ENCODE measurements at places on chromosomes 2 and 18.

GRCh38 chr2:122077771-122078170, 322.3 kb downstream of the TSN start:
- no peak for DNase-seq

- DNase-seq = no peak
Observed at GRCh38 chr2:20608666-20609348, 42.1 kb downstream of the HS1BP3 start.

DNA sequence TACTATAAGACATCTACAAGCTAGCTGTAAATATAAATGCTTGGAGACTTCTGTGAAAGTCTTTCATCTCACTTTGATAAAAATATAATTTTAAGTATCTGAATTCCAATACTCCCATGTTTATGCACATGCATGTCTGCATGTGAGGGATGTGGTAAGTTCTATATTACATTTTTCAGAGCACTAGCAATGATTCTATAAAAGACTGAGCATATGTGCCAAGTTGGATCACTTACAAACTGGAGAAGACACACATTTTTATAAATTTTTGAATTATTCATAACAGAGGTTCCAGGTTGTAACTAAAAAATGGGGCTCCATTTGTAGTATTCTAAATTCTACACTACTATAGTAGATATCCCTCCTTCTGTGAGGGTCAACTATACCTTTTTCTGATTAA, 26.0 kb downstream of the ZNF804A start:
- DNase-seq = no peak

DNA sequence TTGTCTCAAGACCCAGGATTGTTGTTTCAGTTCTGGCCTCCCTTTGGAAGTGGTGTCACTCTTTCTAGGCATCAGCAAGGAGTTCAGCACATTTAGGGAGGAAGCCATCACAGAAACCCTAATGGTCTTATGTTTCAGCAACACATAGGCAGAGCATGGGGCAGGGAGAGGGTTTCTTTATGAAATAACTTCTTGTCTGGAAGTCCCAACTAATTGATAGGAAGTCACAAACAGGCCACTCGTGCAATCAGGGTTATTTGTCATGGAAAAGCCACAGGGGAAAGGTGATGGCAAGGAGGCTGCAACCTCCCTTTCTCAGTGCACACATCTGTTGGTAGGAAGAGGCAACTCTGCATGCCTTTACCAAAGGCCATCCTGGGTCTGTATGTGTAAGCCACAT, 103.0 kb downstream of the BCL11A start:
- DNase-seq = no peak

- no peak for DNase-seq
Observed at GRCh38 chr2:48050711-48051110, 144.4 kb upstream of the FBXO11 start.

DNA sequence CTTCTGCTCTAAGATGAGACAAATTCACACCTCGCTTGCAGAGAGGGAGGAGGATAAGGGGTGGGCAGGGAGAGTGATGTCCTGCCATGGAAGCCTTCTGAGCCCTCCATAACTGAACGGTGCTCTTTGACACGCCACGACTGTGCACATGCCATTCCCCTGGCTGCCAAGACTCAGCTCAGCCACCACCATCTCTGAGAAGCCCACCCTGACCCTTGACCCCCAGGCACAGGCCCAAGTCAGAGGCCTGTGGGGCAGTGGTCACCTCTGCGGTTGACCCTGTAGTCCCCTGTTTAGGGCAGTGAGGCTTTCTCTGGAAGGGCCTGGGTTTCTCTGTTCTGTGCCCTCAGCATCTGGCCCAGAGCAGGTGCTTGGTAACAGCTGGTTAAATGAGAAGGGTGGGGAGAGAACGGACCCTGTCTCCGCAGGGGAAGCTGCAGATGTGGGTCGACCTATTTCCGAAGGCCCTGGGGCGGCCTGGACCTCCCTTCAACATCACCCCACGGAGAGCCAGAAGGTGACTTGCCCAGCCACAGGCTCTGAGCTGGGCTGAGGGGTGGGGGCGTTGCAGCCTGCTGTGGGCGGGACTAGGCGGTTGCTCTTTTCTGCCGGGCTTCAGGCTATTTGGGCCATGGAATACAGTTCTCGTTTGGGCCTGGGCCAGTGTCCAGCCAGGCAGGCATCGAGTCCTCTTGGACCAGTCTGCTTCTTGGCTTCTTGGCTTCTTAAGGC, 215.1 kb downstream of the DYSF start:
- DNase-seq = no peak

All from activated CD4-positive, alpha-beta T cell treated with anti-CD3 and anti-CD28 coated beads, Interleukin-2, amount 50 U/mL, for 48 hours (primary cell).